Tibial nerve (tissue), 4 donors: ENCODE measurements at places on chromosomes 7 and 10. TPM values are rescaled to one million over a fixed set of nuclear protein-coding genes. Genes with fewer than 3 reads are reported as not detected.

The SH2B2 gene
- total RNA-seq, result 6.7 TPM

The AFAP1L2 gene
- total RNA-seq, result 117 TPM

The TEX36 gene
- not detected for total RNA-seq

The PDK4 gene
- 490 TPM for total RNA-seq

The PLEKHS1 gene
- not detected for total RNA-seq

DNA sequence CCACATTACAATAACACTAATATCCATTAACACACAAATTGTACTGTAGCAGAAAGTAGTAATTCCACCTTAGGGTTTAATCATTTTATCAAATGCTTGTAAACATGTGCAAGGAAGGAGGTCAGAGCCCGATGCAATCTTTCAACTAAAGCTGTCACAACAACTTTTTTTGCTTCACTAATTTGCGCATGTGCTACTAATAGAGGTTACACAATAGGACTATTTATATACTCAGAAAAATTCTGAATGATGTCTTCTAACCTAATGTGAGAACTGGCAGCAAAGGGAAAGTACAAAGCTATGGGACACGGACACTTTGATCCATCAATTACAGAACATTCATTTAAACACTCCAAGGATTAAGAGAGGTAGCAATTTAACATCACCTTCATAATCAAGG is 244.4 kb downstream of the CHCHD3 start:
- no peak for DNase-seq

DNA sequence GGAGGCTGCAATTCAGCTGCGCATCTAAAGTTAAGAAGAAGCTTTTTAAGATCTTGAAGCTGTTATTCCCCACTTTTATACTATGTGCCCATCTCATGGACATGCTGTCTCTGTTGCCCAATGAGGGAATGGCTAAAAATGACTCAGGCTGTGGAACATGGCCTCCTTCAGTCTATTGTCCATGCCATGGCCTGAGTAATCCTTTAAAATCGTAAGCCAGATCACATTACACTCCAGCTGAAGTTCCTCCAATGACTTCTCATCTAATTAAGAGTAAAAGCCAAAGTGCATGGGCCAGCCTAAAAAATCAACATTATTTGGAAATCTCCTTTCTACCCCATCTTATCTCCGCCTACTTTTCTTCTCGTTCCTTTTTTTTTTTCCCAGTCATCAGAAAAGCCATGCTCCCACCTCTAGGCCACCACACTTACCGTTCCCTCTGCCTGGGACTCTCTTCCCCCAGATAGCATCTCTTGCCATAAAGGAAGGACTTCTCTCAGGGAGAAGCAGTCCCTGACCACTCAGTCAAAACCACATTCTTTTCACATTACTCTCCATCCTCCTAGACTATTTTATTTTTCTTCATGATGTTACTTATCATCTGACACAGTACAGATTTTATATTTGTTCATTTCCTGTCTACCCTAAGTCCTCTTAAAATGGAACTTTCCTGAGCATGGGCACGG is 337.4 kb downstream of the PRPF18 start:
- DNase-seq, result no peak

DNA sequence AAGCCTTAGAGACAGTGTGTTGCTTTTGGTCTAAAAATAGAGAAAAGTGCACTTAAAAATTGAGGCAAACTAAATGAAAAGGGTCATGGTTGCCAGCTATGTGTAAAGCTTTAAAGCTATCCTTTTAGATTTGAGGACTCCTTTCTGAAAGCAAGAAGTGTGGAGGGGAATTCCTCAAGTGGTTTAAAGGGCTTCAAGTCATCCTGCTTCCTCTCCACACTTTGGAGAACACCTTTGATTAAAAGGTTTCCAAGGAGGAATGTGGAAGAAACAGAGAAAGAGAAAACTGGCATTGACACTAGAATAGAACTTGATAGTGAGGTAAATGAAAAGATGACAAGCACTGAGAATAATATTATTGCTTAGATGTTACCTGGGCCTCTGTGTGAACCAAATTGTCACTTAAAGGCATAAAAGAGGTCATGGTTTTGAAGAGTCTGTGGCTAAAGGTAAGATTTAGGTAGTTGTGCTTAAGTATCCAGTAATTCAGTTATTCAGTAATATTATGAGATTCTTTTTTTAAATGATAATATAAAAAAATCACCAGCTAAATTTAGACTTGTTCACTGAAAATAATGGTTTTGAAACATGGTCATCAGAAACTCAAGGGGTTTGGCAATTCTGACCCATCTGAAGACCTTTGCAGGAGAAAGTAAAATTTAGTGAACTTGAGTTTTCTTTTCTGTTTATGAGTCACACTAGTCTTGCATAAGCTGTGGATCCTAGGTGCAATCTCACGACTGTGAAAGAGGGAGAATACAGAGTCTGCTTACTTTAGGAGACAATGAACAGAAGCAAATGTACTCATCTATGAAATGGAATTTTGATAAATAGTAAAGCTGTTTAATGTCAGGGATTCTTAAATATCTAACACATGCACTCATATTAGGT is 466.0 kb downstream of the KIF20B start:
- DNase-seq, result no peak

DNA sequence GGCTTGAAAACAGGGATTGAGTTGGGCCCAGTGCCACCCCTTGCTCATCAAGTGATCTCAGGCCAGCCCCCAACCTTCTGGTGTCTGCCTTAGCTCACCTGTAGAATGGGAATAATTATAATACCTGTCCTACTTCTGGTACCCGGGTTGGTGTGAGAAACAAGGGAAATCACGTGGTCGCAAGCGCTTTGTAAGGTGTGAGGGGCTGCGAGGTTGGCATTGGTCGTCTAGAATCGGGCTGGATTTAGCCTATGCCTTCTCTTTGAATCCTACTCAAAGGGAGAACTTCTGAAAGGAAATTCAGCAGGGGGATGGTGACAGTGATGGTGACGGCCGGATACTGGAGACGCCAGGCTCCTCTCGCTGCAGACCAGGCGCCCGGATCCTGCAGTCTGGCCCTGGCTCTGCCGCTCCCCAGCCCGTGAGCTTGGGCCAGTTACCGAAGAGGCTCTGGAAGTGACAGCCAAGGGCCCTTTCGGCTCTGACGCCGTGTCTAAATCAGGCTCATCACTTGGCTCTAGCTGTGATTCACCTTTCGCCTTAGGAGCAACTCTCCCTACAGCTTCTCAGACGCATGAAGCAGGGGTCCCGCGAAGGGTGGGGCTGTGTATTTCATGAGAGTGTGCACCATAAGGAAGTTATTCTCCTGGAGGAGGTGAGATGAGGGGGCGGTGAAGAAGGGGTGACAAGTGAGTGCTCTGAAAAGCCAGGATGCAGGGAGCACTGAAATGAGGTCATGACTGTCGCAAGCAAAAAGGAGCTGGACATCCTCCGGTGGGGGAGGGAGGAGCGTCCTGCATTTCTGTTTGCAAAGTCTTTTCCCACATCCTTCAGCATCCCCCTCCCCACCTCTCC is 4.0 kb upstream of the CREB5 start:
- no peak for DNase-seq

DNA sequence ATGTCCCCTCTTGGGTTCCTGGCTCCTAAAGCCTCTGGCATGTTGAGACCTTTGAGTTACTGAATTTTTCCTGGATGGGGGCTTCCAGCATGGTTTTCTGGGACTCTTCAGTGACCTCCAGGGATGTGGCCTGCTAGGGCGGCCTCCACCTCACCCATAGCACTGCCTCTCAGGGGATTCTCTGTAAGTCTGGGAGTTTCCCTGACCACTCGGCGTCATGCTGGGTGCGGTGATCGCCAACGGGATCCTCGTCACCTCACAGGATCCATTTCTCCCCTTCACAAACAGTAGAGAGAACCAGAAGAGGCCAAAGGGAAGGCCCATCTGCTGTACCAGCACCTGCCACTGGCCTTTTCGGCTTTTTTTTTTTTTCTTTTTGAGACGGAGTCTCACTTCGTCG is 84.3 kb downstream of the NPTX2 start:
- no peak for DNase-seq

DNA sequence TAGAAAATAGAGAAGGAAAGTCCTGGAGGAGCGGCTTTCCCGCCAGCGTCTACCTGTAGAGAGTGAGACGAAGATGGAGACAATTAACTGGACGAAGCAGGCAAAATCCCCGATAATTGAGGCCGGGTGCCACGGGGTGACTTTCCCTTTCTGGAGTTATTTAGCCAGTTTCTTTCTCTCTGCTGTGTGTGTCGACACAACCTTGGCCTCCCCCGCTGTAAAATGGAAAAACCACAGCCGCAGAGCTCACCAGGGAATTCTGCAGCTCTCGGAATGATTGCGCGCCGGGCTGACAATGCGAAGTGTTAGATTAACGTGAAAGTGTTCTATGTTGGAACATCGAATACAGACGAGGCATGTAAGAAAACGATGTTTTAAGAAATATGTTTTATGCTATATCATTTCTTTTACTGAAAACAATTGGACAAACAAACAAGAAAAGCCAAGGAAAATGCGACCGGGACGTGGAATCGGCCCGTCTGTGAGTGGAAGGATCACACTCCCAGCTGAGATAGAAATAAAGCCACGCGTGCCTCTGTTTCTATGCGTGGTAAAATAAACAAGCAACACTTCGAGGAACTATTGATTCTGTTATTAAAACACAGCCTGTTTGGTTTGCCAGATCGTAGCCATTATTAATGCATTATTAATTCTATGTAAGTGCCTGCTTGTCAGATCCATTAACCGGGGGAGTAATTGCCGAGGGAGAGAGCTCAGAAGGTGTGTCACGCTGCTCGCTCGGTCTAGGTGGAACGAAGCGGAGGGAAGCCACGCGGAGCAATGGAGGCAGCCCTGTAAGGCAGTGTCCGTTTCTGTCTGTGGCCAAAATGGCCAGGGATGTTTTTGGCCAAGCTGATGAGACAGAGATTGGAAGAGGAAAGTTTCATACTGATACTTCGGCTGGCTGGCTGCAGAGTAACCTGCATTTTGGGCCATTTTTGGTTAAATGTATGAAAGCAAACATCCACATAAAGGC is 129.4 kb downstream of the DNAJB6 start:
- DNase-seq, result peak; percentile 15
